Stimulated activated CD4-positive, alpha-beta T cell treated with anti-CD3 and anti-CD28 coated beads, Interleukin-2, amount 100 ng/mL, for 48 hours (primary cell): ENCODE measurements at places on chromosomes 7 and 10.

DNA sequence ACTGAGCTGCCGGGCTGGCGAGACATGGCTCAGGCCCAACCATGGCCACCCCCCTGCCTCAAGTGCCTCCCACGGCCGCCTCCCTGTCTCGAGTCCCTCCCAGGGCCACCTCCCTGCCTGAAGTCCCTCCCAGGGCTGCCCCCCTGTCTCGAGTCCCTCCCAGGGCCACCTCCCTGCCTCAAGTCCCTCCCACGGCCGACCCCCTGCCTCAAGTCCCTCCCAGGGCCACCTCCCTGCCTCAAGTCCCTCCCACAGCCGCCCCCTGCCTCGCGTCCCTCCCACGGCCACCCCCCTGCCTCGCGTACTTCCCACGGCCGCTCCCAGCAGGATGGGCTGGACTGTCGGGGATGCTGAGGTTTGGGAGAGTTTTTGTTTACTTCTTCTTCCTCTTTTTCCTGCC is 462.5 kb downstream of the PTPRN2 start:
- no peak for DNase-seq

DNA sequence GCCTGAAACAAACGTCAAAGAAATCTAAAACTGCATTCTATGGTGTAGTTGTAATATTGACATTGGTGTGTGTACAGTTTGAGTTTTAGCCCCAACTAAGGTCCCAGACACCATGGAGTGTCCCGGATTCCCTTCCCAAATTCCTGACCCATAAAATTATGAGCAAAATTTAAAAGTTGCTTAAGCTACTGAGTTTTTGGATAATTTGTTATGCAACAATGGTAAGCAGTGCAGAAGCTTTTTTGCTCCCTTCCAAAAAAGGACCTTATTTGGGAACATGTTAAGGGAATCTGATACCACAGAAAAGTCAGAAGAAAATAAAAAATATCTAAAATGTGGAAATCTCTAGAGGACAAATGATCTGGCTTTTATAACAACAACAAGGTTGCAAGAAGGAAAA is 63.3 kb upstream of the KMT2E start:
- DNase-seq = no peak

GRCh38 chr10:11180228-11180627 is 162.6 kb downstream of the CELF2 start:
- no peak for DNase-seq

DNA sequence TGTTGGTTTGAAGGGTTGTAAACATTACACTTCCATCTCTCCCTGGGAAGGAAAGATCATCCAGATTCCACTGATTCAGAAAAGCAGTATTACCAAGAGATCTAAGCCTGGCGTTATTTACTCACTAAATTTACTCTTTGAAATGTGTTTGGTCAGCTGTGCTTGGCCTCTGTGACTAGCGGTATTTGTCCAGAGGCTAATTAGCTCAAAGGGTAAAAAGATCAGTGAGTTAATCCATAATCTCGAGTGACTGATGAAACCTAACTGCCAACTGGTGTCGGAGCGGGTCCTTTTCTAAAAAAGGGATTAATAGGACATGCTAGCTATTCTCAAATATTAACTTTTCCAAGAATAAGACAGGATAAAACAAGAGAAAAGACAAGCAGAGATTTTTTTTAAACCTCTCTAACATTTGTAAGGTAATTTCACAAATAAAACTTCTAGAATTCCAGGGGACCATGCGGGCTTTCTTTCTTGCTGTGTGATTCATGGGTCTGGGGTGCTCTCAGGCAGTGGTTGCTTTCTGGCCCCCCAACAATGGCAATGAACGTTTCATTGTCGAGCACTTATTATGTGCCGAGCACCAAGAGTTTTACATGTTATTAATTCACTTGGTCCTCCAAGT is 247.3 kb upstream of the AOAH start:
- no peak for DNase-seq

GRCh38 chr7:12741951-12742575 is 54.6 kb downstream of the ARL4A start:
- DNase-seq = no peak

DNA sequence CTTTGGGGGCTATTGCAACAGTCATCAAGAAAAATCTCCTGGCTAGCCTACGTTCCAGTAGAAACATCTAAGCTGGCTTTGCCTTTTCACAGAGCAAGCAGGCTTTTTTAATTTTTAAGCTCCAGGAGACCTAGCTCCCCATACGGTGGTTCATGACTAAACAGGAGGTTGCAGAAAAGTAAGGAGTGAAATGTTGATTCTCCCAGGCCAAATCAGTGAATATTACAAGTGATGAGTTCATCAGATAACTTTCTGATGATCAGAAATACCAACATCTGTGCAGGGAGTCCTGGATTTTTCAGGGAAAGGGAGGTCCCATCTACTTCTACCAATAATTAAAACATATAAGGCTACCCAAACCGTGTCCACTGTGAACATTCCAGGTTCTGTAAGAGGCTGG is 477.3 kb upstream of the CELF2 start:
- DNase-seq = no peak

- DNase-seq = no peak
These were observed 10.6 kb downstream of the ZYX start for GRCh38 chr7:143391462-143392404.

DNA sequence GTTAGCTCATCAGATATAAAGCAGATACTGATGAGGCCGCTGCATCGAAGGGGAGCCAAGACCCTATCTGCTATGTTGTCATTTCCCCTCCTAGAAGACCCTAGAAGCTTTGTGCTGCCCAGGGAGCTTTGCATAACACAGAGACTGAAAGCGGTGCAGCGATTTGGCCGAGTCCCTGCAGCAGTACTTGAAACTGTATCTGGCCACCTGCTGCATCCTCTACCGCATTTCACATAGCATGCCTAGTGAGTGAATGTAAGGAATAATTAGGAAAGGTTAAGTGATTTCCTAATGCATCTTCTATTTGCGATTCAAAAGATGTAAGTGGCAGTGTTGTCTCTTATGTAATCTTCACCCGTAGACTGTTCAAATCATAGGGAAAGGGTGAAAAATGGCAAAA is 106.7 kb downstream of the LRMDA start:
- no peak for DNase-seq

DNA sequence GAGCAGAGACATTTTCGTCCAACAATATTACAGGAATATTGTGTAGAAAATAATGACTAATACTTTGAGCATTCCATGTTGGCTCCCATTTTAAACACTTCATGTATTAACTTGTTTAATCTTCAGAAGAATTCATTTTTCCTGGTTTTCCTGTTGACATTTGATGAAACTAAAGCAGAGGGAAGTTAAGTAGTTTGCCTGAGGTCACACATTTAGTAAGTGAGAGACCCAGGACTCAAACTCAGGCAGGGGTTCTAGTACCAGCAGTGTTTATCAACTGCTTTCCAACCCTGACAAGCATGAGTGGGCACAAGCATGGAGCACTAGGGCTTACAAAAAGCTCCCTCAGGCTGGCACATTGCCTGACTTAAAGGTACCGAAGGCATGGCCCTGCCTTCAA is 719.1 kb downstream of the AUTS2 start:
- no peak for DNase-seq

- DNase-seq = no peak
These were observed 510.2 kb upstream of the KLF6 start for GRCh38 chr10:4294996-4295792.

GRCh38 chr10:132507956-132508490 is 29.6 kb upstream of the INPP5A start:
- DNase-seq = no peak
